Kidney (tissue), 22 donors: ENCODE measurements at places on chromosomes 7 and 10.

DNA sequence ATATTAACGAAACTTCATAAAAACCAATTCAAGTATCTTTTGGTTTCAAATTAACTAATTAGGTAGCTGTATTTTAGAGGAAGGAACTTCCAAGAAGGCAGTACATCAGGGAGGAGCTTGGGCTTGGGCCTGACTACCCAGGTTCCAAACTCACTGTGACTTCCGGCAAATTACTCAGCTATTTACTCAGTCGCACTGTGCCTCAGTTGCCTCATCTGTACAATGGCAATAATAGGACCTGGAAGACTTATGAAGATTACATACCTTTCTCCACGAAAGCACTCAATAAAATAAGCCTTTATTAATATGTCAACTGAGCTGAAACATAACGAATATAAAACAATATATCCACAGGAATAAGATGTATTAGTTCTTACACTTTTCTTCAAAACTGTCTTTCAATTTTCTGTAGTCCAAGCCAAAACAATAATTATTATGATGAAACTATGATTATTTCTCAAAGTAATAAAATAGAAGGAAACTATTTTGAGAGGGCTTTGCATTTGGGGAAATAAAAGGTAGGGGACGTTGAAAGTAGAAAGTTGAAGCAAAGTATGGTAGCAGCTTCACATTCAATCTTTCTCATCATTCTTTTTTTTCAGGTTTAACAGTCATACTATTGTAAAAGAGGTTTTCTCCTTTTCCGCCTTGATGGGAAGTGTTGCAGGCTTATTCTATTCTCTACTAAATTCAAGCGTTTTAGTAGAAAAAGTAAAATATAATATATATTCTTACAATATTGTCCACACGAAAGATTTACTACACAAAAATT lies 10.5 kb upstream of the EBLN1 start:
- DNase-seq = no peak

- DNase-seq = no peak
These were observed 16.9 kb downstream of the CAMK2G start for GRCh38 chr10:73857446-73857845.

- DNase-seq = no peak
These were observed 42.9 kb downstream of the PRKG1 start for GRCh38 chr10:51117053-51117660.

DNA sequence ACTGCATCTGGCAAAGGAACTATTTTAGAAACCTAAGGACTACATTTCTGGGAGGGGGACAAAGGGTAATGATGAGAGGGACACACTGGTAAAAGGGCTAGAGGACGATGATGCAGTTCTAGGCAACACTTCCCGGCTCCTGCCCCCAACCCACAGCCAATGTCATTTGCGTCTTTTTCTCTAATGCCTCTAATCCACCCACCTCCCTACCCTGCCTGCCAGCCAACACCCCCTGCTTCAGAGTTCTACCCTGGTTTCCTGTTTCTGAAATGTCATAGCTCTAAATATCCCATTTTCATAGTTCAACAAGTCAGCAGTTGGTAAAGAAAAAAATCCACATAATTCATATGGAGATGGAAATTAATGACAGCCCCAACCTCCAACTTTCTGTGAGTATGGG lies 79.0 kb downstream of the KIAA1549 start:
- no peak for DNase-seq

DNA sequence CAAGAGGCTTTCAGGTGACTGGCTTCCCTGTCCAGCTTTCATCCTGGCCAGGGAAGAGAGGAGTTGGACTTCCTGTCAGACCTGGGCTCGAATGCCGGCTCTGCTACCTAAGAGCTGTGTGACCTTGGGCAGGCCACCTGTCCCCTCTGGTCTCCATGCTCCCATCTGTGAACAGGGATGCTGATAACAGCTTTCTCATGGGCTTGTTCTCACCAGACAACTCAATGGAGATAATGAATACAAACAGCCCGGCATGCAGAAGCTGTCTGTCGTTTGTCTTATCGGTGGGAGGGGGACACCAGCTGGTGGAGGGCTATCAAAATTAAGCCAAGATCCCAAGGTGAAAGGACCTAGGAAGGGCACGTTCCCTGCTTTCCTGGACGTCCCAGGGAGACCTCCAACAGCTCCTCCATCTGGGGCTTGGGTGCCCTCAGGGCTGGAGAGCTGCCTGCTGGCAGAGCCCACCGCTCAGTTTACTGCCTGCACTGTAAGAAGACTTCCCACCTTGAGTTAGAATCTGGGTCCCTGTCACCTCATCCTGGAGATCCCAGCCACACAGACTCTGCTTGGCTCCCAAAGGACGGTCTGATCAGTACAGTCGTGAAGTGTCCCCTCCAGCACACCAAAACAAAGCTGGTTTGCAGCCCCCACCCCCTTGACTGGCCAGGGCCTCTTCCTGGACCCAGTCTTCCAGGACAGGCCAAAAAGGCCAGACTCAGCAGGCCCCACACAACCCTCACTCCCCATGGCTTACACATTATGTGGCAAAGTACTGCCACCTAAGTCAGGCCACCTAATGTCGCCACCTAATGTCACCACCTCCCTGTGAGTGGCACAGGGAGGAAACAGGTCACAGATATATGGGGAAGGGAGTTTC lies 40.9 kb downstream of the PPIF start:
- no peak for DNase-seq
